ENCODE measurements at places on chromosomes 4 and X.

DNA sequence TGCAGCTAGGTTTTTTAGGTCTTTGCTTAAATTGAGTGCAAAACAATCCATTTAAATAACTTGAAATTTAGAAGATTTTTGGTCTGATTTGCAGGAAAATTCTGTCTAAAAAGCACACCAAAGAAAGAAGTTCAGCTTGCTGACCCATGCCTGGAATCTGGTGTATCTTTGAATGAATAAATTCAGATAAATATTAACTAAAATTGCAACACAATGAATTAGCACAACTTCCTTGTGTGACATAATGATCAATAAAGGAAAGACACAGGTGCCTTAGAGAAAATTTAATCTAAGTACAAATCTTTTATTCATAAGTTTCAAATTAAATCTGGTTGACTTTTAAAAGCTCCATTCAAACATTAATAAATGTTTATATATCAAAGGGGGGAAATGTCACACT lies 791.5 kb upstream of the LCORL start:
- no peak for DNase-seq

DNA sequence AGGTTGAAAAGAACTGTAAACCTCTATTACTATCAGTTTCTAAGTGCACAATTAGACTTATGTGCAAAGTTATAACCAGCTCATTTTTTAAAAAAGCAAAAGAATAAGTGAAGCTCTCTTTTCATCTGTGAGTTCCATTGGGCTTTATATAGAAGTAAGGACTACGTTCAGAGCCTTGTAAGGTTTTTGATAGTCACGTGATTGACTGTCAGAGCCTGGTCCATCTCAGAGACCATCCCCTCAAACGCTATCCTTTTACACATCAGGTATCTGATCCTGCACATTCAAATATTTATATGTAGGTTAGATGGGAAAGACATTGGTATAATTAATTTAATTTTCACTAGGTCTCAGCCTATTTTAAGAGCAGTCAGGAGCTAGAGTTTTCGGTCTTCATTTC lies 279.3 kb downstream of the INPP4B start:
- DNase-seq: no peak

- DNase-seq: no peak
These were observed 30.0 kb upstream of the TADA2B start for GRCh38 chr4:7013175-7013574.

- no peak for DNase-seq
These were observed 134.2 kb downstream of the PTTG2 start for GRCh38 chr4:38094419-38094818.

DNA sequence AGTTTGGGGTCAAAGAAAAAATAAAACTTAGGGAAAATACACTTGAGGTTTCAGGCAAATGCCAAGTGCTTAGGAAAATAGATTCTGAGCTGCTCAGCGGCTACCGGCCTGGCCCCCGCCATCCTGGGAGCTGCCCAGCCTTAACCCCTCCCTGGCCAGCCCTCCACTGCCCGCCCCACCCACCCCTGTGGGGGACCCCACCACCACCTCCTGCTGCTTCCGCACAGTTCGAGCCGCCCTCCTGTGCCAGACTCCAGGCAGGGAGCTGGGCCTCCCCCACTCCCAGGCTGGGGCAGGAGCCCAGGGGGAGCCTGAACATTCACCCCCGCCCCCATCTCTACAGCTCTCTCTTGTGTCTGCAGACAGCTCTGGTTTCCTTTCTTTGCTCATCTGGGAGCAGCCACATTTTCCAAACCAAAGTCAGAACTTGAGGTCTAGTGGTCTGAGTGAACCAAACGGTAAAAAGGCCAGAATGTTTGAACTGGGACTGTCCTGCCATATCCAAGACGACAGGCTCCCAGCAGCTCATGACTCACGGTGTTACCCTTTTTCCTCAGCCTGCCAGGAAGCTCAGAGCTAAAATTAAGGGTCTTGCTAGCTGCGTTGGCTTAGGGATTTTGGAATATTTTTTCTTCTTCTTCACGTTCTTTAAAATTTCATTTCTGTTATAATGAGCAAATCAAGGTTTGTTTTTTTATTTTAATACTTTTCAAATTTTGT lies 4.7 kb upstream of the FGFR3 start:
- DNase-seq: no peak

Measured in NCI-H1930 (cell line).